Stomach (tissue), 19 donors: ENCODE measurements at places on chromosomes 13 and 19.
A peak's percentile ranks its signal among the peaks of the same experiment; 100 is the strongest.

- DNase-seq = peak; percentile 10
These were observed 5.2 kb downstream of the ZIC2 start for GRCh38 chr13:99986741-99987140.

- no peak for DNase-seq
These were observed 9.3 kb upstream of the PEAK3 start for GRCh38 chr19:2291185-2291751.

GRCh38 chr13:34588362-34588761, 353.7 kb upstream of the NBEA start:
- DNase-seq = no peak

DNA sequence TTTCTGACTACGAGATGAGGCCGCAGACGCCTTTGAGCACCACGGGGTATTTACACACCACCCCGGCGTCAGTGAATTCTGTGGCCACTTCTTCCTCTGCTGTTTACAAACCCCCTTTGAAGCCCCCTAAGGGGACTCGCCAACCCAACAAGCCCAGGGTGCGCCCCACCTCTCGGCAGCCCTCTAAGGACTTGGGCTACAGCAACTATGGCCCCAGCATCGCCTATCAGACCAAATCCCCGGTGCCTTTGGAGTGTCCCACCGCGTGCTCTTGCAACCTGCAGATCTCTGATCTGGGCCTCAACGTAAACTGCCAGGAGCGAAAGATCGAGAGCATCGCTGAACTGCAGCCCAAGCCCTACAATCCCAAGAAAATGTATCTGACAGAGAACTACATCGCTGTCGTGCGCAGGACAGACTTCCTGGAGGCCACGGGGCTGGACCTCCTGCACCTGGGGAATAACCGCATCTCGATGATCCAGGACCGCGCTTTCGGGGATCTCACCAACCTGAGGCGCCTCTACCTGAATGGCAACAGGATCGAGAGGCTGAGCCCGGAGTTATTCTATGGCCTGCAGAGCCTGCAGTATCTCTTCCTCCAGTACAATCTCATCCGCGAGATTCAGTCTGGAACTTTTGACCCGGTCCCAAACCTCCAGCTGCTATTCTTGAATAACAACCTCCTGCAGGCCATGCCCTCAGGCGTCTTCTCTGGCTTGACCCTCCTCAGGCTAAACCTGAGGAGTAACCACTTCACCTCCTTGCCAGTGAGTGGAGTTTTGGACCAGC, 5.3 kb downstream of the SLITRK5 start:
- DNase-seq = no peak

- DNase-seq = peak; percentile 28
These were observed 193.1 kb downstream of the ZNF486 start for GRCh38 chr19:20359933-20360720.

- DNase-seq = no peak
These were observed 30.9 kb upstream of the ZNF562 start for GRCh38 chr19:9705836-9706235.

- no peak for DNase-seq
These were observed 39.3 kb downstream of the ZNF45 start for GRCh38 chr19:43895727-43896308.

DNA sequence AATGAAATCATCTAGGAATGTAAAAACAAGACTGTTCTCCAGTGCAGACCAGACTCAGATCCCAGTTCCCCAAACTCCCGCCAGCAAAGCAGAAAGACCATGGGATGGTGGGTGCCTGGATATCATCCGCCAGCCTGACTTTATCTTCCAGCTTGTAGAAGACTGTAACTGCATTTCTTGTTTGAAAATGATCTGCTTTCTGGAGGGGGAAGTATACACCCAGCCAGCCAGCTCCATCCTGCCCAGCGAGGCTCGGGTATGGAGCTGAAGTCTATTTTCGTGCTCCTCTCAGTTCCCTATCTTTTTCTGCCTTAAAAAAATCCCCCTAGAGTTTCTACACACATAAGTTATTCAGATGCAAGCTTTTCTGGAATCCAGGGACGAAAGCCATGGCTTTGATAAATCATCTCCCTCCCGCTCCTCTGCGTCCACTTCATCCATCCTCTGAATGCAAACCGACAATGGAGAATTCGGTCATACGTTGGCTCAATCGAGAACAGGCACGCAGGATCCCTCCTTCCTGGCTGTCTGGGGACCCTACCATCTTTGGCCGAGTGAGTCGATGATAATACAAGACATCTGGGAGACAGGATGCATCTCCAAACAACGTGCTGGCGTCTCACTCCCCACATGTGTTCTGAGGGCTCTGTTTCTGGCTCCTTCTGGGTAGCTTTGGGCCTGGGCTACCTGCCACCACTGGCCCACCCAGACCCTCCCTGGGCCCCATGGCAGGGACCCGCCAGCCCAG, 31.2 kb downstream of the CEBPG start:
- DNase-seq = no peak

DNA sequence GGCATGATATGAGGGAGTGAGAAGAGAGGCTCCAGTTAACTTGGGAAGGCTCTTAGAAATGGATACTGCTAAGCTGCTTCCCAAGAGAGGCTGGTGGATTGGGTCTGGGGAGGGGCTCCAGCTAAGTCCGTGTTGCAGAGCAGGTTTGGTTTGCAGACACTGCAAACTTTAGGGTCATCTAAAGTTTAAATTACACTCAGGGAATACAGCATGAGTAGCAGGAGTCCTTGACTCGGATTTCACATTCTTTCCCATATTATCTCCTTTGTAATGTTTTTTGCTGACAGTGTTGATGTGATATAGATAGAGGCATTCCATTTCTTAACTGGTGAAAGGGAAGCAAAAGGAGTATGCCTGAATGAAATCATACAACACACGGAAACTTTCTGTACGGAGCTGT, 31.9 kb downstream of the SGCG start:
- DNase-seq = peak; percentile 23

DNA sequence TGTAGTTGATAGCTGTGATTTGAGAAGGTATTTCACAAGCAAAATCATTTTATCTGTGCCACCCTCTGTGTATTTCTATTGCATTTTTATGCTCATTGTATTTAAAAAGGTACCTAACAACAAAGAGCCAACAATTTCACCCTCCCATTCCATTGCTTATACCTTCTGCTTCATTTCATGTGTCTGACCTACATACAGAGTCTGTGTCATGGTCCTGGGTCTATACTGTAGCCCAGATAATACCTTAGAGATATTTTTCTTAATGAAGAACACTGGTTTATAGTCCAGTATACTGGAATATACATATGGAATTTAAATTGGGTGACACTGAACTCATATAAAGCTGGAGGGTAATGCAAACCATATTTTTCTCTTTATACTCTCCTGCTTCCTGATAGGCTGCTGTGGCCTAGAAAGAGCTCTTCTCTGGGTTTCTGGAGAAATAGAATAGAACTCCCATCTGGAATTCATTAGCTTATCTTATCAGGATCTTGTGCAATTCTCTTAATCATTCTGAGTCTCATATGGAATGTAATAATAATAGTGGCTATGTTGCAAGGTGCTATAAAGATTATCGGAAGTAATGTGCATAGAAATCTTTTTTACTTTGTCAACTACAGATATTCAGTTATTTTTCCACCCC, 31.8 kb upstream of the SPART start:
- no peak for DNase-seq

DNA sequence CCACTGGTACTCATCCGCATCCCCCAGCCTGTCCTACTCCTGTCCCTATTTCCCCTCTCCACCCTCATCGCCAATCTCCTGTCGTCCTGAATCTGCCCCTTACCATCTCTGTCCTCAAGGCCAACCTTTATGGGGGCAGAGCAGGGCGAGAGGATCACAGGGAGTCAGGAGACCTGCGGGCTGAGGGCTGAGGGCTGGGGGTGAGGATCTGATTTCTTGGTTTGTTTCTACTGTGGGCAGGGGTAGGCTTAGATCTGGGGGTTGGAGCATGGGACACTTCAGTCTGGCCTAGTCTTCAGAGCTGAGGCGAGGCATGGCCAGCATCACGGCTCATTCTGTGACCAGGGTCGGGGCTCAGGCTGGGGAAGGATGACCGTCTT, 16.5 kb upstream of the ERCC1 start:
- DNase-seq = no peak

DNA sequence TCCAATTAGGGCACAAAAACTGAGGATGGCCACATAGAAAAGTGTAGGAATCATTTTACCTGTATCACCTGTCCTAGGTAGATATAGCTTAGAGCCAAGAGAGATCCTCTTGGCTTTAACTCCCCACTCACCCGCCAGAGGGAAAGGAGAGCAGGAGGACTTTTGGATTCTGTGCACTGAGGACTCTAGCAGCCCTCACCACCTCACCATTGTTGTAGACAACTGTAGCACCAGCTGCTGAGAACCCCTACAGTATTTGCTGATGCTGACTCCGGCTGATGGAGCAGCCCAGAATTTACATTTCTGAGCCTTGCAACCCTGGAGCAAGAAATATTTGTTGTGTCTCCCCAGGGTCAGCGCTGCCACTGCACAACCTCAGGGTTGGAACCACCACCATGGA, 2044.4 kb downstream of the OLFM4 start:
- no peak for DNase-seq

DNA sequence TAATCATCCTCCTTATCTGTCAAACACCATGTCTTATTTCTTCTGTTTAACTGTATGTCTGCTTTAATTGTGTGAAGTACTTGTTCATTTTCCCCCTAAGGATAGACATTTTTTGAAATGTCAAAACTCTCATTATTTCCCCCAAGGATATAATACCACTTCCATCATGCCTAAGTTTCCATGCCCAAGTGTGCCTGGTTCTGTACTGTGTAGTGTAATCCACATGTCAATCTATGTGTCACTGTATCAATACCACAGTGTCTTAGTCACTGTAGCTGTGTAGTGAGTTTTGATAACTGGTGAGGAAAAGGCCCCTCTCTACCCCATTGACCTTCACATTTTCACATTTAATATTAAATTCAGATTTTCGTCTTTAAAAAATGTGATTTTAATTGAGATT, 1265.5 kb downstream of the PCDH9 start:
- DNase-seq = no peak

GRCh38 chr13:50071379-50071778, 56.1 kb downstream of the KCNRG start:
- DNase-seq = peak; percentile 43

DNA sequence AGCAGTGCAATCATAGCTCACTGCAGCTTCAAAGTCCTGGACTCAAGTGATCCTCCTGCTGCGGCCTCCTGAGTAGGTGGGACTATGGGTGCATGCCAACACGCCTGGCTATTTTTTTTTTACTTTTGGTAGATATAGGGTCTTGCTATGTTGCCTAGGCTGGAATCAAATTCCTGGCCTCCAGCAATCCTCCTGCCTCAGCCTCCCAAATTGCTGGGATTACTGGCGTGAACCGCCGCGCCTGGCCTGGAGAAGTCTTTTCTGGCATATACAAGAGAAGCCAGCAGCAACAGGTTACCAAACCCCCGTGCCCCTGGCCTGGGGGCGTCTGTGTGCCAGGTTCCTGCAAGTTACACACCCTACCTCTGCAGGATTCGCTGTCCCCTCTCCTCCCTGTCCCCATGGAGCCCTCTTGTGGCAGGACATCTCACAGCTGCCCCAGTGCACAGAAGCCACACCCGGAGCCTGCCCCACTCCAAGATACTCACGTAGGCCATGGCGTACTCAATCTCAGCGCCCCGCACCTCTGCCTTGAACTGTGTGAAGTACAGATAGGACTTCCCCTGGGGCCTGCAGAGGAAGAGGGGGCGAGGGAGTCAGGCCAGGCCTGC, 9.9 kb downstream of the MYDGF start:
- DNase-seq = no peak

DNA sequence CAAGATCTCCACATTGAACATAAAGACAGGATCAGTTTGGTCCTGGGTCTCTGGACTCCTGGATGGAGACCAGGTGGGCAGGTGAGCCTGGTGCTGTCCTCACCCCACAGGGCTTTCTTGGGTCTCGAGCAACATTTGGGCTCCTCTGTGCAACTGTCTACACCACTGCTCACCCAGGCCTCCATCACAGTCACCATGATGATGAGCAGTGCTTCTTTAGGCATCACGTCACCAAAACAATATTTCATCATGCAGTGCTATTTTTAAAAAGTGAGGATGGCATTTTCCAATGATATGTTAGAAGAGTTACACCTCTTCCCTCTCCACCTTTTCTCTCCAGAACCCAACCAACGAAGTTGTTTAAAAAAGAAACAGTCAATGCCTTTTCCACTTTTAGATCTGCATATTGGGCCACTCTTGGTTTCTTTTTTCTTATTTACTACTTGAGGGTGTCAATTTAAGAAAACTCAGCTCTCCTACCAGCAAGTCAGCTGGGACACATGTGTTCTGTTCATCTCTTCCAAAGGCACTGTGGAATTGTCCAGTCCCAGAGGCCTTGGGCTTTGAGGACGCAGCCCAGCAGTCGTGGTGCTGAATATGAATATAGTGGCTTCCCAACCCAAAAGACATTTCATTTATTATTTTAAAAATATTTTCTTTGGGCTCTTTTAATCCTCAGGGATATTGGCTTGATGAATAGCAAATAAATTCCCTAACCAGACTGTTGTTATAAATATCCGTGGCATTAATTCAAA, 405.7 kb downstream of the KCNRG start:
- no peak for DNase-seq

DNA sequence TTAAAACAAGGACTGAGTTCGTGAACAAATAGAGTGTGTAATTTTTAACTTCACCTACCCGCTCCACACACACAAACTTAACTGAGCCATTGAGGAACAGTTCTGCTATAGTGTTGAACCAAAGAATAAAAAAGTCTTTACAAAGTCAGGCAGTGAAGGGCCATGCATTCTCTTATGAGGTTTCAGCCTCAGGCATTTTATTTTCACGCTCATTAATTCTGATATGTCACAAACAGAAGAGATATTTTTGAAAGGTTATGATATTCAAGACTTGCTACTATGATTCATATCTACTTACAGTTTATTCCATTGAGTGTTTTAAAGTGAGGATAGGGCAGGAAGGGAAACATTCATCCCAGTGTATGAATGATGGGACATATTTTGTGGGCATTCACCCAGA, 282.2 kb downstream of the SLITRK5 start:
- DNase-seq = no peak

DNA sequence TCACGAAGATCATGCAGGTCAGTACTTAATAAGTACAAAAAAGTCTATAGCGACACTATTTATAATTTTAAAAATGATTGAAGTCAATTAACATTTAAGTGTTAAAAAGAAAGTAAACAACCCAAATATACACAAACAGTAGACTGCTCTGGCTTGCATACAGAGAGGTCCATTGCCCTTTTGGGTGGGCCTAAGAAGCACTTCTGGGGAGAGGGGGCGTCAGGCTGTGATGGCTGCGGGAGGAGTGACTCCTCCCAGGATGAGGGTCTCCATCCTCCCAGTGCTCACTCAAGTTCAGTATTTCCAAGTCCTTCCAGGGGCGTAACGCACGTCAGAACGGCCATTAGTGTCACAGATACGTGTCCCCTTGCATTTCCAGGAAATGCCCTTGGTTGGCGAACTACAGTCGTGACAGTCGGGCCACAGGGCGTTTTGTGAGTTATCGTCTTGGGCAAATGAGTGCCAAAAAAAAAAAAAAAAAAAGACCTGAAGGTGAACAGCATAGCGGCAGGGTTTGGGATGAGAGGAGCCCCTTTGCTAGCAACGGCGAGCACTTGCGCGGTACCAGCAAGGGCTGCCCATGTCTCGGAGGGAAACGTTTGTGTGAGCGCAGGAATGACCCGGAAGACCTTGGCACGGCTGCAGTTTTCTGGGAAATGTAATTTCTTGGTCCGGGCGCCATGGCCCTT, at the start of gene SCGB2B2:
Gene SCGB2B2, minus strand, starts transcription at position 463 of the 689 bp plus-strand sequence. CDS start 82,596 bp downstream, outside the sequence.
- DNase-seq = peak; percentile 89
